Stimulated activated CD8-positive, alpha-beta memory T cell treated with anti-CD3 and anti-CD28 coated beads, Interleukin-15, amount 100 ng/mL, for 4 hours (primary cell): ENCODE measurements at places on chromosomes 1 and 21.

DNA sequence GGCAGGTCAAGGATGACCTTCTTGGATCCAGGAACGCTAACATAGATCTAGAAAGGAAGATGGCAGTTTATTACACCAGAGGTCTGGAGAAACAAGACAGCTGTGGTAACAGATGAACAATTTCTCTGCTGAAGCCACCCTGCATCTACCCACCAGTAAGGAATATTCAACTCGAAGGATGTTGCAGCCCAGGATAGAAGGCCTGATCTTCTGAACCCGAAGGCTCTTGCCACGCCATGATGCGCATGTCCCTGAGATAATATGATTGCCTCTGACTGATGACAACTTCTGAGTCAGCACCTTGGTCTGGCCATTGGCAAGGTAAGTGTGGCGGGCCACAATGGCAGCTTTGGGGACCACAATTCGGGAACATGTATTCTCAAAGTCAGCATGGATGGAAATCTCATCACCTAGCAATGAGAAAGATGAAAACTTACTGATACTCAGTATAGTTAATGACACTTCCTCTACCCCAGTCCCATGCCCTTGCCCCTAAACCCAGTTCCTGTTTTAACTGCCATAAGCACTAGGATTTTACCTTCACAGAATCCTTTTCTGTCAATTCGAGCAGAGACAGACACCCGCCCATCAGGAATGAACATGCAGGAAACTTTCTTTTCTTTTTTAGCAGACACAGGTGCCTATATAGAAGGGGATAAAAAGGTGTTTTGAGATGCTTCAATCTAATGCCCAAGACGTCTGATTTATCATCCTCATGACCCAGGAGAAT is 1.8 kb downstream of the TXNIP start:
- DNase-seq, result no peak

- DNase-seq, result no peak
These were observed 45.2 kb downstream of the SLC37A1 start for GRCh38 chr21:42558846-42559245.

DNA sequence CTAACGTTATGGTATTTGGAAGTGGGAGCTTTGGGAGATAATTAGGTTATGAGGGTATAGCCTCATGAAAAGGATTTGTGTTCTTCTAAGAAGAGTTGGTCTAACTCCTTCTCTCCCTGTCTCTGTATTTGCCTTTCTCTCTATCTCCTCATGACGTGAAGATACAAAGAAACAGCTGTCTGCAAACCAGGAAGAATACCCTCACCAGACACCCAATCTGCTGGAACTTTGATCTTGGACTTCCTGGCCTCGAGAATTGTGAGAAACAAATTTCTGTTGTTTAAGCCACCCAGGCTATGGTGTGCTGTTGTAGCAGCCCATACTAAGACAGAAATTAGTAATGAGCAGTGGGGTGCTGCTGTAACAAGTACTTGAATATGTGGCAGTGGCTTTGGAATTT is 16.1 kb downstream of the C1orf141 start:
- no peak for DNase-seq

DNA sequence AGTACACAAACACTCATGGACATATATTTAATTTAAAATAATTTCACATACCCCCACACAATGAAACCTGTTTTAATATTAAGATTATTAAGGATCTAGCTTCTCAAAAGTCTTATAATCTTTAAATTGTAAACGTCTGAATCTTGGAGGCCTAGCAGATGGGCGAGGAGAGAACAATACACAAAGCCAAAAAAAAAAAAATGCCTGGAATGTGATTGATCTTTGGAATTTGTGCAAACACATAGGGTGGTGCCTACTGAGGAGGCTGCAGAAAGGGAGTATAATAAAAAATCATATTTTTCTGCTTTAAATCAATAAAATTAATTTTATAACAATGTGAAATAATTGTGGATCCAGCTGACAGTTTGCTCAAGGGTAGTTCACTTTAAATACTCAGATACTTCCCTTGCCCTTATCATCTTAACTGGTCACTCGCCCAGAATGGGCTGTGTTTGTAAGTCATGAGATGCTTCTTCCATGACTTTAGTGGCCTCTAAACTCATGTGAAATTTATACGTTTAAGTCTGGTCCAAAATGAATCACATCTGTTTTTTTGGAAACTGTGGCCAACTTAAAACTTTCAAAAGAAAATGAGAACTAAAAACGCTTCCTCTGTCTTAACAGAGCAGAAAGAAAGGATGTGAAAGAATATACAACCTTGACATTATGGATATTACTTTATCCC is 802.8 kb upstream of the CXADR start:
- DNase-seq, result no peak

DNA sequence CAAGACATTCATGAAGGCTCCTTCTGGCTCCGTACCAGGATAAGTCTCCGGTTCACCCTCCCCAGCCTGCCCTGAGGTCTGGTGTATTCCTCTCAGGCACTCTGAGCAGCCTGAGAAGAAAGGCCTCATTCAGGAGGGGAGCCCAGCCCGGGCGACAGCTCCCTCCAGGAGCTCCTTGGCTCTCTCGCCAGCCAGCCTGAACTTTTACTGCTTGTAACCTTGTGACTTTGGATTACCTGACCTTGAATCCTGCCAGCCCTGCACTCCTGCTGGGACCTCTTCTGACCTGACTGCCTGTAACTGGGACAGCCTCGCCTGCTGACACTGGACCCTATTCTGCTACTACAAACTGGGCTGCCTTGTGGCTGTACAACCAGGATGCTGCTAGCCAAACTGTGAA is 65.8 kb downstream of the CD34 start:
- no peak for DNase-seq

- no peak for DNase-seq
These were observed 270.6 kb downstream of the TPR start for GRCh38 chr1:186104459-186104858.

GRCh38 chr1:56920591-56921001 is 45.2 kb downstream of the C8B start:
- DNase-seq, result no peak

GRCh38 chr1:89605692-89606091 is 27.2 kb upstream of the LRRC8C start:
- DNase-seq, result no peak

DNA sequence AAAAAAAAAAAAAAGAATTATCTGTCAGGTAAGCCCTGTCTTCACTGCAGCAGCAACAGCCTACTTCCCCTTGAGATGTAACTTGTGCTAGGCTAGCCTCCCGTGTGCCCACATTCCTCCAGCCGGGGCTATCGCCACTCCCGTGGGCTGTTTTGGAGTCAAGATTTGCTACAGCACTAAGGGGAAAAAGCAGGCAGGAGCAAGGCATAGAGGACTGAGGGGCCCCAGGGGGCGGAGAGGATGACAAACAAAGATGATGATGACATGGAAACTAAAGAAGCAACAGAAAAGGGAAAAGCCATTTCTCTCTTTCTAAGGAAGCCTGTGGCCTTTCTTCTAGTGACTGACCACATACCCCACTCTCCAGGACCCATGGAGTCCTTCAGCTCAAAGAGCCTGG is 1.9 kb downstream of the TNFAIP8L2 start:
- DNase-seq, result no peak

DNA sequence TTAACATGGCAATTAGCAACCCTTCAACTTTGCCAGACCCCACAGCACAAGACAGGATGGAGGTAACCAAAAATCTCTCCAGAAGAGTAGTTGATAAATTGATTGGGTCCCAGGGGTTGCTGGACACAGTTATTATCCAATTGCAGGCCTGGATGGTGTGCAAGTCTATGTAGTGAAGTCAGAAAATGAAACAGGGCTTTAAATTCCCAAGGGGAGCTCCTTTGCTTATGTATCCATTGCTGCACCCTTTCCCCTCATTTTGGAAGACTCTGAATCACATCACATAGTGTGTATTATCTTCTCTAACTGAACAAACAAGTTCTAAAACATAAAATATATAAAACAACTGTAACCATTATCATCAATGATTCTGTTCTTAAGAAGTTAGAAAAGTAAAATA is 550.2 kb downstream of the LMO4 start:
- no peak for DNase-seq

- DNase-seq, result no peak
These were observed 367.3 kb downstream of the SMYD3 start for GRCh38 chr1:246139745-246140182.

- no peak for DNase-seq
These were observed 156.9 kb downstream of the PPP1R12B start for GRCh38 chr1:202505356-202505755.

DNA sequence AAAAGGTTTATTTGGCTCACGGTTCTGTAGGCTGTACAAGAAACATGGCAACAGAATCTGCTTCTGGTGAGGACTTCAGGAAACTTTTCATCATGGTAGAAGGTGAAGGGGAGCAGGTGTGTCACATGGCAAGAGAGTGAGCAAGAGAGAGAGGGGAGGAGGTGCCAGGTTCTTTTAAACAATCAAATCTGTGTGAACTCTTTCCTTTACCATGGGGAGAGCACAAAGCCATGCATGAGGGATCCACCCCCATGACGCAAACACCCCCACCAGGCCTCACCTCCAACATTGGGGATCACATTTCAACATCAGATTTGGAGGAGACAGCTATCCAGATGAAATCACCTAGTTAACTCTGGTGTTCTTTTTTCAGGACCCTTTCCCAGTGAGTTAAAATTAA is 103.6 kb downstream of the GALNT2 start:
- no peak for DNase-seq

DNA sequence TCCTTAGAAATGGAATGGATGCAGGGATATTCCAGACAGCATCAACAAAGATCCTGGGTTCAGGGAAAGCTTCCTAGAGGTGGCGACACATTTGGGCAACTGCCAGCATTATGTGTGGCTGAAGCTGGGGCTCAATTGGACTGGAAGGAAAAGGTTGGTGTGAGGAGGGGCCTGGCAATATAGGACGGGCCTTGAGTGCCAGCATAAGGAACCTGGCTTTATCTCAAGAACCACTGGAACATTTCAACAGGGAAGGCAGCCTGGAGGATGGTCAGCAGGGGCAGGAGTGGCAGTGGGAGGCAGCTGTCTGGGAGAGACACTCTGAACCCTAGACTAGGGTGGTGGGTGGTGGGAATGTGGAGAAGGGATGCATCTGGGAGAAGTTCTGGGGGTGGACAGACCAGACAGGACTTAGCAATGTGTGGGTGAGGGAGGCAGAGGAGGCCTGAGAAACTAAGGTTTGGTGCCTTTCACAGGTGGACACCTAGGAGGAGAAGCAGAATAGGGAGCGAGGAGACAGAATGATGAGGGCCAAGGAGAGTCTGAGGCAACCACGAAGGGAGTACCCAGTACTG is 3.5 kb downstream of the SH3BGRL3 start:
- no peak for DNase-seq

DNA sequence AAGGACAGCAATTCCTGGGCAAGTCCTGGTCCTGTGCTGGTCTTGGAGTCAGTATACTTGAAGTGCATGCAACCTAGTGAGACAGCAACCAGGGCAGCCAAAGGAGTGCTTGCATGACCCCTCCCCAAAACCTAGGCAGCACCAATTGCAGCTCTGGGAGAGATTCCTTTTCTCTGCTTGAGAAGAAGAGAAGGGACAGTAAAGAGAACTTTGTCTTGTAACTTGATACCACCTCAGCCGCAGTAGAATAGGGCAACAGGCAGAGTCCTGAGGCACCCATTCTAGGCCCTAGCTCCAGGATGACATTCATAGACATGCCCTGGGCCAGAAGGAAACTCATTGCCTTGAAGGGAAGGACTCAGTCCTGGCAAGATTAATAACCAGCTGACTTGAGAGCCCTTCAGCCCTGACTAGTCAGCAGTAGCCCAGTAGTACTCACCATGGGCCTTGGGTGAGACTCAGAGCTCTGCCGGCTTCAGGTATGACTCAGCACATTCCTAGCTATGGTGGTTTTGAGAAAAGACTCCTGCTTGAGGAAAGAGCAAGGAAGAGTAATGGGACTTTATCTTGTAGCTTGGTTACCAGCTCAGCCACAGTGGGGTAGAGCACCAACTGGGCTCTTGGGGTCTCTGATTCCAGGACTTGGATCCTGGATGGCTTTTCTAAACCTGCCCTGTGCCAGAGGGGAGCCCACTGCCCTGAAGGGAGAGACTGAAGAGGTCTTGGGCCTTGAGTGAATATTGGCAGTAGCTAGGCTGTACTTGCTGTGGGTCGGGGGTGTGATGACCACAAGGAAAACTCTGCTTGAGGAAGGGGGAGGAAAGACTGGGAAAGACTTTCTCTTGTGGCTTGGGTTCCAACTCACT is 51.7 kb upstream of the ACADM start:
- no peak for DNase-seq

- no peak for DNase-seq
These were observed 15.2 kb downstream of the LY9 start for GRCh38 chr1:160811147-160811546.

DNA sequence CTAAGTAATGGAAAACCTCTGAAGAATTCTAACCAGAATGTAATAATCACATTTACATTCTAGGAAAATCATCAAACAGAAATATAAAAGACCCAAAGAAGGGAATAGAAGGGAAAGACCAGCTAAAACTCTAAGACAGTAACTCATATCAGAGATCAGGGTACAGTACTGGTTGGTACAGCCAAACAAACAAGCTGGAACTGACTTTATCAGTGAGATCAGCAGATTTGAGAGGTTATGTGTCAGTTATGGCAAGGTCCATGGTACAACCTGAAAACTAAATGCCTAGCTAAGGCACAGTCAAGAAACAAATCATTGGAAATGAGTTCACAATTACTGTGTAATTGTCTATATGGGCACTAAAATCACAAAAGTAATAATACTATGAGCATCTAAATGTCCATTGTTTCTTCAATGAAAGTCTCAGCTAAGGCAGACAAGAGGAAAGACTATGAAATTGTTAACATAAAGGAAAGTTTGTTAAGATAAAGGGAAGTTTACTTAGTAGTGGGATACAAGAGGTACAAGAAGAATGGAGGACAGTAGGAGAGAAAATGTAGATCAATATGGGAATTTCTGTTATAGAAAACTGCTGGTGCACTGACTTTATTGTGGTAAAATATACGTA is 75.8 kb downstream of the TRIM33 start:
- no peak for DNase-seq

- DNase-seq, result no peak
These were observed 46.5 kb downstream of the SAMD13 start for GRCh38 chr1:84347932-84348555.

GRCh38 chr1:115650961-115651360 is 9.2 kb downstream of the VANGL1 start:
- DNase-seq, result no peak

- no peak for DNase-seq
These were observed 6.2 kb downstream of the ZMYM1 start for GRCh38 chr1:35085421-35085820.

- no peak for DNase-seq
These were observed 434.0 kb downstream of the PLA2G4A start for GRCh38 chr1:187262731-187263130.

GRCh38 chr1:49306507-49307070 is 529.9 kb upstream of the BEND5 start:
- DNase-seq, result no peak

GRCh38 chr1:229296541-229296941 is 25.6 kb downstream of the RAB4A start:
- no peak for DNase-seq

GRCh38 chr1:150626150-150626549 is 3.3 kb downstream of the ENSA start:
- no peak for DNase-seq

GRCh38 chr1:2360588-2361364 is 30.6 kb downstream of the MORN1 start:
- DNase-seq, result no peak
